NCI-H1092 (cell line): ENCODE measurements at places on chromosomes 3 and 15.

DNA sequence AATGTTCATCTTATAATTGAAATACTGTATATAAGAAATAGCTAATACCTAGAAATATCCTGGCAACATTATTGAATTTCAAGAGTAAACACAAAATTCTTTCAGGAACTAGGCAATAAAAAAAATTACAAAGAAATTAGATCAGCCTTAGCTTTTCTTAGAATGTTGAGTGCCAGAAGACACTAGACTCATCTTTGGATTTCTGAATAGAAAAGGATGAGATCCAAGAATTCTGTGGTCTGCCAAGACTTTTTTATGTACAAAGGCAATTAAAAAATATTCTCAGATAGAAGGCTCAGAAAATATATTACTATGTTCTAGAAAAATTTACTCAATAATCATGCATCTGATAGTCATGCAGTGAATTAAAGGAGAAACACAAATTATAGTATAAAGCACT lies 294.5 kb upstream of the CDIN1 start:
- DNase-seq = no peak

- no peak for DNase-seq
Measured at GRCh38 chr3:141373768-141374526, 5.6 kb downstream of the ZBTB38 start.

DNA sequence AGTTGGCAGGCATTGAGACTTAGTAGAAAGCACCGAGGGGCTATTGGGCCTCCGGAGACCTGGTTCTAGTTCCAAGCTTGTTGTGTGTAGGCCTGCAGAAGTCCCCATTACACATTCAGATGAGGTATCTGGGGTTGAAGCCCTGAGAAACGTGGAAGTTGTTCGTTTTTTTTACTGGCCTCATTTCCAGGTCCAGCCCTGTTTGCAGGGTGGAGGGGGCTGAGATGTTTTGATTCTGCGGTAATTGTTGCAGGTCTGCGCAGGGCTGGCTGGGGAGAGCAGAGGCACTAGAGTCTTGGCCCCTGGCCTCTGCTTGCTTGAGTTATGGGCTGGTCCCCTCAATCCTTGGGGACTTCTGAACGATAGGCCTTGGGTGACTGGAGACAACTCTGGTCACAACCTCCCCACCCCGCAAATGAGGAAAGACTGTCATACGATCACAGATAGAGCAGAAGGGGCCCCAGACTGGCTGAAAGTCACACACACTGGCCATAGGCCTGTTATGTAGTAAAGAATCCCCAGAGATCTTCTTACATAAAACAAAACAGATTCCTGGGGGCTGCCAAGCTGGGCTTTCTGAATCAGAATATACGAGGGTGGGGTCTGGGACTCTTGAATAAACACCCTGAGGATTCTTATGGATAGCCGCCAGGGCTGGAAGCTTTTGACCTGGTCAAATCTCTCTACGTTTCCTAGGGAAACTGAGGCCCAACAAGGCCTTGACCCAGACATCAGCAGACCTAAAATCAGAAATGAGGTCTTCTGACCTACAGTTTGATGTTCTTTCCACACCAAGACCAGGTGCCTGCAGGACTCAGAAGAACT lies 15.6 kb downstream of the KBTBD13 start:
- DNase-seq = no peak

- peak; percentile 3 for DNase-seq
Measured at GRCh38 chr3:180594631-180595558, 7.1 kb upstream of the TTC14 start.

GRCh38 chr15:57152666-57153539 lies 223.4 kb upstream of the CGNL1 start:
- DNase-seq = no peak

DNA sequence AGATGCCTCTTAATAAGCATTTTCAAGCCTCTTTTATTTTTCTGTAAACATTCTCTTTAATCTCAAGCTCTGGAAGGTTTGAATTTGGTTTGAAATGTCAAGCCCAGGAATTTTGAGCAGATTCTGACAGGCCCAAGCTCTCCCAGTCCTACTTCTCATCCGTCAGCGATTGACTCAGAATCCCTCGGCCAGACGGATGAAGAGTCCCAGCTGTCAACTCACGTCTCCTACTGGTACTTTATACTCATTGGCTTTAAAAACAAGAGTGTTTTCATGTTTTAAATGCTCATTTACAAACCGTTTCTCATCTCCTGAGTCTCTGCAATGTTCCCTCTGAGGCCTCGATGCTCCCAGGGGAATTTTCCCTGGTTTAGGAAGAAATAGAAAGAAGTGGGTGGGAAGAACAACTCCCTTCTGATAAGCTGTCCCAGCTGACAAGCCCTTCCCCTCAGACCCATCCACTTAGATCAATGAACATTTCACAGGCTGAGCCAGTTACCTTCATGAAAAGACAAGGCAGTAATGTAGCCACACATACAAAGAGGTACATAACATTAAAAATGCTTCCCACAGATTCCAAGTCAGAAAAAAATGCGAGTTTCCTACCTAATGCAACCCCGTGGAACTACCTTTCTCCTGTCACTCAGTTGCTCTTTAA lies 478.2 kb upstream of the DPH6 start:
- no peak for DNase-seq

DNA sequence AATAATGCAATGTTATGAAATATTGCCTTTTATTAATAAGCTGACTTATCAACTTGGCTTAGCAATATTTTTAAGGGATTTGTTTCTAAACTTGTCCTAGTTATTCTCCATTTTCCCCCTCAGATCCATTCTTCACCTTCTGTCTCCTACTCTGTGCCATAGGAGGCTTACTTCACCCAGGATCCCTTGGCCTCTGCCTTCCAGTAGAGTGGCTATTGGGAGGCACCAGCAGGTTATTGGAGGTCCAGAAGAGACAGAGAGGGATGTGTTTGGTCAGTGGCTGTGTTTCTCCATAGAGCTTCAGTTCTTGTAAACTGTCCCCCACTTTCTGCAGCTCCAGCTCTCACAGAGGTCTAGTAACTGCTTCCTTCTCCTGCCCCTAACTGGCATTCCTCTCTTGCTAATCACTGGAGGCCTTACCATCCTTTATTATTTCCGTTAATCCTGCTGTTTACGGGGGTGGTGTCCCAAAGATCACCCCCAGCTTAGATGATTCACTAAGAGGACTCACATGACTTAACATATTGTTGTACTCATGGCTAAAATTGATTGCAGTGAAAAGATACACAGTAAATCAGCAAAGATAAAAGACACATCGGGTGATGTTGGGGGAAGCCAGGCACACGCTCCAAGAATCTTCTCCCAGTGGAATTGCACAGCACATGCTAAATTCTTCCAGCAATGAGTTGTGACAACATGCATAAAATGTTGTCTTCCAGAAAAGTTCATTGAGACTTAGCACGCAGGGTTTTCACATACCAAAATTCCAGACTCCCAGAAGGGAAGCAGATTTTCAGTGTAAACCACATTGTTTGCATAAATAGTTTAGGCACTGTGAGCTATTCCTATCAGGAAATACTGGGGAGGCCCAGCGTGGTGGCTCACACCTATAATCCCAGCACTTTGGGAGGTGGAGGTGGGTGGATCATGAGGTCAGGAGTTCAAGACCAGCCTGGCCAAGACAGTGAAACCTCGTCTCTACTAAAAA lies 67.5 kb downstream of the RPL22L1 start:
- no peak for DNase-seq

DNA sequence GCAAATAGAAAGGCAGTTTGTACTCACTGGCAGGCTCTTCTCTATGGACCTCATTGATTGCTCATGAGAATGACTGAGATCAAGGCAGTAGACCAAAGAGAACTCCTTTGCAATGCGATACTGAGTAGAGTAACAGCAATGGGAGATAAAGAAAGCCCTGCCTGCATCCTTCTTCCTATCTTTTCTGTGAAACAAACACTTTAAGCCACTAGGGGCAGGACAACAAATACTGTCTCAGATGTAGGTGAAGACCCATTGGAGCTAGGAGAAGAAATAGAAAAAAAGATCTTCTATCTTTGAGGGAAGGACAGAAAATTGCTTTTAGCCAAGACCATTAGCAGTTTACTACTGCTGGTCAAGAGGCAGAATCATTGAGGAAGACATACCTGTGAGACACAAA lies 117.6 kb upstream of the IGSF10 start:
- DNase-seq = no peak

GRCh38 chr3:148532326-148532725 lies 165.4 kb upstream of the AGTR1 start:
- no peak for DNase-seq

- no peak for DNase-seq
Measured at GRCh38 chr3:146093896-146094295, 67.1 kb downstream of the PLOD2 start.

- no peak for DNase-seq
Measured at GRCh38 chr15:56215769-56216168, 27.9 kb downstream of the RFX7 start.

GRCh38 chr3:187015903-187016638 lies 85.7 kb downstream of the ST6GAL1 start:
- DNase-seq = no peak

- DNase-seq = no peak
Measured at GRCh38 chr15:80844011-80844732, 65.0 kb downstream of the CEMIP start.

DNA sequence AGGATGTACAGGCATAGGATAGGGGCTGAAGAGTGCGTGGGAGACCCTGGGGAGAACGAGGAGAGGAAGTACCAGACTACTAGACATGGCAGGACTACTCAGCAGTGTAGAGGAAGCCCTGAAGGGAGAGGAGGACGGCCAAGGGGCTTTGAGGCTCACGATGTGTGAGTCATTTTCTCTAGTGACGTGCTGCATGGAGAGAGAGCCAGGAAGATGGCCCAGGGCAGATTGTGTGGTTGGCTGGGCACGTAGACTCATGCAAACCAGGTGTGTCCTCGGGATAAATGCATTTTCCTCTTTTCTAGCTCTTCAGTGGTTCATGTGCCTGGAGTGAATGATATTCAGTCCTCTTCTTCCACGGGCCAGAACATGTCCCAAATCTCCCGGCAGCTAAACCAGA lies 115.0 kb upstream of the ABHD17C start:
- no peak for DNase-seq

DNA sequence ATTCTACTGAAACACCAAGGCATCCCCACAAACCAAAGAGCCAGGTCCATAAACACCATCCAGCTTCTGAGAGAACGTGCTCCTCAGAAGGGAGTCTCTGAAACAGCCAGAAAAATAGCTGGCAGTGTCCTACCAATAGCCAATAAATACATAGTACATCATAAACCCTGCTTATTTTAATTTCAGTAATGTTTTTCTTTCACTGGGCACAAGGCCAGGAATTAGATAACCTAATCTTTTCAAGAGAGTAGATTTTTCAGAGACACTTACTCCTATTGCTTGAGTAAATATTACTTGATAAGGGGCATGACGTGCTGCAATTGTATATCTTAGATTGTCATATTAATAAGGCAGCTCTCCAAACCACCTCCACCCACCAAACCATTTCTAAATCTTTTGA lies 22.7 kb downstream of the GADL1 start:
- DNase-seq = no peak

- no peak for DNase-seq
Measured at GRCh38 chr3:129689036-129689435, 82.6 kb upstream of the PLXND1 start.
